ENCODE measurements at places on chromosomes 2 and 18. TPM values are rescaled to one million over a fixed set of nuclear protein-coding genes. Genes with fewer than 3 reads are reported as not detected.

- no peak for DNase-seq
Observed at GRCh38 chr2:45626387-45627221, 15.5 kb upstream of the SRBD1 start.

Gene SERPINB10
- total RNA-seq: not detected

- no peak for DNase-seq
Observed at GRCh38 chr2:2166881-2167280, 164.2 kb downstream of the MYT1L start.

GRCh38 chr2:156192468-156192867 lies 140.1 kb downstream of the NR4A2 start:
- DNase-seq: peak; percentile 8

- DNase-seq: no peak
Observed at GRCh38 chr2:71186973-71187372, 39.9 kb downstream of the PAIP2B start.

DNA sequence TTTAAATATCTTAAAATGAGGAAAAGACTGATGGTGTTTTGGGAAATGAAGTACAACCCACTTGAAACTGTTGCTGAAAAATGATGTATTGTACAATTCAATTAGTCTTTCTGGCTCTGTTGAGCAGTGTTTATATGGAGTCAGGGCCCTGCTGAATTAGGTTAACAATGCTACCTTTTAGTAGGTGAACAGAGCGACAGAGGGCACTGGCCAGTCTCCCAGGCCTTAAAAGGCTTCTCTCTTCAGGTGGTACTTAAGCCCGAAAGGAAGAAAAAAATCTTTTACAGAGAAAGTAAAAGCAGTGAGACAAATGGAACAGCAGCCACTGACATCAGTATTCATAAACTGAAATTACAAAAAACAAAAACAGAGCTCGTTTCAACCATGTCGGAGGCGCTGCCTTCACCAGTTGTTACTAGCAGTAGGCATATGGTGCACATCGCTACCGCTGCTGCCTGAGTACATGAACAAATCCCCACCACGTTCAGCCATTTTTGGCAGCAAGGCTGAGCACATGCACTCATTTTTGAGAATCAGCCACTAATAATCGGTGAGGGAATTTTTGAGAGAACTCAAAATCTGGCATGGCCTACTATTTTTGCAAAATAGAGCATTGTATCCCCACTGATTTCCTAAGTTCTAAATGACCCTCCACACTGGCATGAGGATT lies 91.8 kb downstream of the PLEKHM3 start:
- no peak for DNase-seq

DNA sequence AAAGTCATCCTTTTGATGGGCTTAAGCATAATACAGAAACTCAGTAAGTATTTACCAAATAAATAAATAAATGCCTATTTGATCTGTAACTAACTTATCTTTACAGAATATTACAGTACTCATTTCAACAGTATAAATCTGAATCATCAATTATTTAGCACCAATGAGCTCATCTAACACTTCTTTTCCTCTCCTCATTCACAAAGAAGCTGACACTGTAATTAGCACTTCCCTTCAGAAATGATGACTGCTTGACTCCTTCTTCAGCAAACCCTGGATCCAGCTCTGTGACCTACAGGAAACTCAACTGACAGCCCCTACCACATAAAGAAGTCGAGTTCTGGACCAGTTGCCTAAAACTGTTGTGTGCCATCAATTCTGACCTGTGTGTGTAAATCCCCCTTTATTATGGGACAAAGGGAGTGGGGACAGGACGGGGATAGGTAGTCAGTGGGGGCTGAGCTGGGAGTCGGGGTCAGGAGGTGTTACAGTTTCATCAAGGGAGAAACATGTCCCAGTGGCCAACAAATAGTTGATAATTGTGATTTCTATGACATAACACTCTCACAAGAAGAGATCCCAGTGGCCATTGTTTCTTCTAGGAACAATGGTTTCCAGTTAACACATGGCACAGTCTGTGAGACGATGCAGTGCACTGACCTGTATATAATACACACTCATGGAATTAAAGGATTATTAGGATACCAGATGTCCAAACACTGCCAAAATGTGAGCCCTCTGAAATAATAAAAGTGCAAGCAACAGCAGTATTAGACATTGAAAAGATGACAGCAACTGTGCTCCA lies 68.7 kb downstream of the STK39 start:
- no peak for DNase-seq

GRCh38 chr2:98468621-98469236 lies 24.1 kb downstream of the INPP4A start:
- no peak for DNase-seq

- DNase-seq: no peak
Observed at GRCh38 chr2:143157001-143157400, 27.8 kb downstream of the ARHGAP15 start.

DNA sequence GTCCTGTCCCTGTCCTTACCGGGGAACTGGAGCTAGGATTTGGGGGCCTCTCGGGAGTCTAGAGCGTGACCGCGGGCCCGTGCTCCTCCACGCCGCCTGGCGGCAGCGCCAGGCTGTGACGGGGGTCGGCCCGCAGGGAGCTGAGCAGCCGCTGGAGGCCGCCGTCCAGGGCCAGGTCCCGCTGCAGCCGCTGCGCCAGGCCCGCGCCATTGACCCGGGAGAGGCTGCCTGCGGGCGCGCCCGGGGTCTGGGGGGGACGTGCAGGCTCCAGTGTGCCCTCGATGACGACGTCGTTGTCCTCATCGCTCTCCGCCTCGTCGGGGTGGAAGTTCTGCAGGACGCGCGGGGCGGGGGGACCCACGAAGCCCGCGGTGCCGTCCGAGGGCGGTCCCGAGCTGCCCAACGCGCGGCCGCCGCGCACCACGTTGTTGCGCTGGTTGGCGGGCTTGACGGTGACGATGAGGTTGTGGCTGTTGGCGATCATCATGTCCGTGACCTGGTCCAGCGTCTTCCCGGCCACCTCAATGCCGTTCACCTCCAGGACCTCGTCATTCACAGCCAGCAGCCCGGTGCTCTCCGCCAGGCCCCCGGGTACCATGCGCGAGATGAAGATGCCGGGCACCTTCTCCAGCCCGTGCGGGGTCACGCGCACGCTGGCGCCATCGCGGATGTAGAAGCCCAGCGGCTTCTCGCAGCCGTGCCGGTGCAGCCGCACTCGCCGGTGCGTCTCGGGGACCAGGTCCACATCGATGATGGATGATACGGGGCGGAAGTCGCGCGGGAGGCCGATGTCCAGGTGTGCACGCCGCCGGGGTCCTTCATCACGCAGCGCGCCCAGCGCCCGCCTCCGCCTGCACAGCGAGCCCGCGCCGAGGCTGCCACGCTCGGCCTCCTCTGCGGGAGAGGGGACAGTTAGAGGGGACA lies 50.9 kb downstream of the ADNP2 start:
- DNase-seq: peak; percentile 8

DNA sequence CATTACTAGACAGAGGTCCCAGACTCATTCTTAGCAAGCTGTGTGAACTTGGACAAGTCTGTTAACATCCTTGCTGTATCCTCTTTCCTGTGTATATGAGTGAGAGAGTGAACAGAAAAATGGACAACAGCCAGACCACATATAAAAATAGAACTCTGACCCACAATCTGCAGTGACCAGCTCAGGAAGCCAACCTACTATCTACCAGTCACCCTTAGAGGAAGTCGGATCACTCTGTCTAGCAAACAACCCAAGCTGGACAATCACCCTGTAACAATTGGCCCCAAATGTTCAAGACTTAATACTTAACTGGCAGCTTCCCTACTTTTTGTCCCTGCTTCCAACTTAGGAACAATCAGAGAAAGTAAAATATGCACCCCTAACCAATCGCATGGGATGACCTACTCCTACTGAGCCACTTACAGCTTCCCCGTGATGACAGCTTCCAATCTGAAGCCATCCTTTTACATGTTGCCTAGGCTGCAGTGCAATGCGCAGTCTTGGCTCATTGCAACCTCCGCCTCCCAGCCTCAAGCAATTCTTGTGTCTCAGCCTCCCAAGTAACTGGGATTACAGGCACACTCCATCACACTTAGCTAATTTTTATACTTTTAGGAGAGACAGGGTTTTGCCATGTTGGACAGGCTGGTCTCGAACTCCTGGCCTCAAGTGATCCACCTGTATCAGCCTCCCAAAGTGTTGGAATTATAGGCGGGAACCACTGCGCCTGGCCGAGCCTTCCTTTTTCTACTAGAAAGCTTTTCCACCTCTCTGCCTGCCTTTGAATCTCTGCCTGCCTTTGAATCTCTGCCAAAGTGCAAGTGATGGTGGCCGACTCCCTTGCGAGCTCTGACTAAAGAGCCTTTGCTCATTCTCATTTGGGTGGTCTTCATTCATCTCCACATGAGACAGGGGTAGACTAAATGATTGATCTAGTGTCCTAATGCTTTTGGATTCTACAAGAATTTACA lies 158.3 kb upstream of the NDUFV2 start:
- peak; percentile 76 for DNase-seq

GRCh38 chr2:199869227-199869541 lies 18.2 kb upstream of the FTCDNL1 start:
- no peak for DNase-seq

GRCh38 chr2:6524691-6525474 lies 340.8 kb downstream of the CMPK2 start:
- DNase-seq: no peak

Gene CHAC2
- 0.57 TPM for total RNA-seq

Gene AFF3
- total RNA-seq: not detected

Gene ANKRD29
- 6.1 TPM for total RNA-seq
